ENCODE measurements at places on chromosomes 11 and 22.

DNA sequence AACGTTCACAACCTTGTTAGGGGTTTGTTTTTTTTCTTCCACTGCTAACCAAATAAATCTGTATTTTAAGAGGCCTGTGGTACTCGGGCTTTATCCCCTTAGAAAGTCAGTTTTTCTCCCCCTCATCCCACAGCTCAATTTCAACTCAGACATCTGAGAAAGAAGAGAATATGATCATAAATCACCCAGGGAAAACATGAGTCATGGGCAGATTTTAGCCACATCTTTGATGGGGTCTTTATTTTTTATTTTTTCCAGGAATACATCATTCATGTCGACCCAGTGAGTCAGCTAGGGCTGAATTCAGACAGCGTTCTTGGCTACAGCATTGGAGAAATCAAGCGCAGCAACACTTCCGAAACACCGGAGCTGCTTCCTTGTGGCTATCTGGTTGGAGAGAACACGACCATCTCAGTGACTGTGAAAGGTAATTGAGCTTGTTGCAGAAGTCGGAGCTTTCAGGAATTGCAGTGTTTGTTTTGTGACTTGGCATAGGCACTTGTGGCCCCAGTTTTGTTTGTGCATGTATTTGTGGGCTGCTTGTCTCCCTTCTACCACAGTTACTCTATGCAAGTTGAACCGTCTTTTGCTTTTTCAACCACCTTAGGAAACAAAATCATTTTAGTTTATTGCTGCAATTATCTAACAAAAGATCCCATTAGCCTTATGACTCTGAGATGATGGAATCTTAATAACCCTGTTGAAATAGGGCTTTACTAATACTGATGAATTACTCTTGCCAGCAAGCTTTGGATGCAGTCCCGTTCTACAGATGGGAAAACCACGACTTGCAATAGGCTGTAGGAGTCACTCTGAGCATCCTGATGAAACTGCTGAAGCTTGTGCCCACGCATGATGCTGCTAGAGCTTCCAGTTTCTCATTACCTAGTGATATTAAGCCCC lies 62.7 kb downstream of the DBX1 start:
- DNase-seq = no peak

DNA sequence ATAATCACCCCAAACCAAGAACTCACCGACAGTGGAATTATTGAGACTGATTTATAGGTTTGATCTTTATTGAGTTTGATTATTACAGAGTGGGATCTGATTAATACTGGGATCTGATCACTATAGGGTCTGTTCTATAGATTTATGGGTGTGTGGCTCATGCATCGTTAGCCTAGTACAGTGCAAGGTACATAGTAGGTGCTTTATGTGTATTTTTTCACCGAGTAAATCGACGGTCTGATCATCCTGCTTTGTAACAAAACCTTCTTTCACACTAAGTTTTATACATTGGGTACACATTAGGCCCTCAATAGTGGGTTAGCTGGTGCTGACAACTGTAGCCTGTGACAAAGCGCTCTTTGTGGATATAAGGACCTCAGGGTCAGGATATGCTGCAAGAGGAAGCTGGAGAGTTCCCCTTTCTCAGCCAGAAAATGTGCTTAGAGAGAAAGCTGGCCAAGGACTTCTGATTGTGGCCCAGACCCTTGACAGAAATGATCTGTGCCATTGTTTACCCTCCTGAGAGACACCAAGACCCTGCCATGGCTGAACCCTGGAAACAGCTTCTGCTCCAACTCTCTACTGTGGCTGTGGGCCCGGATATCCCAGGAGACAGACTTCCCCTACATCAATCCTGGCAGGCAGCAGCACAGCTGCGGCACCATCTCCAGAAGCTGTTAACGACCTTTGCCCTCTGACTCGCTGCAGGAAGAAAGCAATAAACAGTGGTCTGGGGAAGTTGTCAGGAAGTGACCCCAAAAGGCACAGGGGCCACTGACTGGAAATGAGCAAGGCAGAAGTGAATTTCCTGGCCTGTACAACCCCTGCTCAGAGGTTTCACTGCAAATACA lies 16.1 kb upstream of the TPP1 start:
- no peak for DNase-seq

GRCh38 chr11:32317643-32318042 lies 117.7 kb downstream of the WT1 start:
- no peak for DNase-seq

DNA sequence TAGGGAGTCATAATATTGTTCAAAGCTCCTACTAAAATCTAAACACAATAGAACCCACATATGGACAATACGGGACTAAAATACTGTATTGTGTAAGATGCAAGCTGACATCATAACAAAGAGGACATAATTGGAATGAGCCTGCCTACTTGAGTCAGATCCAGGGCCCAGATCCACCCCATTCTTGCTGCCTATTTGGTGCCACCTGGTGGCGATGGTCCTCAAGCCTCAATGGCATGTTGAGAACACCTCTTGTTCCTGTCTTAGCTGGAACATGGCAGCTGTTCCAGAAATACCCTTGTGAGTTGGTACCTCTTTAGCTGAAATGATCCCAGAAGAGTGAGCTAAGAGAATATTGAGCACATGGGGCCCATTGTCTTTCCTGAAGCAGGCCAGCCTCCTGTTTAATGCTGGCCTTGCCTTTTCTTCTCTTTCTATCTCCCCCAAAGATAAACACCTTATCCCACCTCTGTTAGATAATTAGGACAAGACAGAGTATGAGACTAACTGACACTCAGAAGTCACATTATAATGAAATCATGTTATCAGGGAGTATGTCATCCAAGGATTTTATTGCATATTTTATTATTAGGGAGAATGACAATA lies 680.9 kb upstream of the ANO5 start:
- no peak for DNase-seq

DNA sequence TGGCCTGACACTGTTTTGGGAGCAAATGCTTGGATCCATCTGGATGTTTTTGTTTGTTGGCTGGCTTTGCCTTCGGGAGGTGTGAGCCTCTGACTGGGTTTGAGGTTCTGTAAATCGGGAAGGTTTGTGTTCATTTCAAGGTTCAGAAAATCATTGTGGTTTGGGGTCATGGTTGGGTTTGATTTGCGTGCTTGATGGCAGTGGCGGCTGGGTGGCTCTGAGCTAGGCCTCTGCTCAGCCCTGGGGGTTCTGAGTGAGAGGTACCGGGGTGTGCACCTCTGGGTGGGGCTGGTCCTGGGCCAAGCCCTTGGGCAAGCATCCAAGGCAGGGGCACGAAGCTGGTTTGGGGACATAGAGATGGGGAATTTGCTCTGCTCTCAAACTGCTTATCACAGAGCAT lies 37.0 kb upstream of the ALX4 start:
- DNase-seq = no peak

- DNase-seq = no peak
These were observed at the start of gene NCR3LG1 for GRCh38 chr11:17351510-17352176. TSS of gene NCR3LG1 (plus strand) at chr11:17351800. CDS start at chr11:17351970, 170 bp downstream.

GRCh38 chr22:26477341-26477731 lies 6.2 kb downstream of the HPS4 start:
- no peak for DNase-seq

DNA sequence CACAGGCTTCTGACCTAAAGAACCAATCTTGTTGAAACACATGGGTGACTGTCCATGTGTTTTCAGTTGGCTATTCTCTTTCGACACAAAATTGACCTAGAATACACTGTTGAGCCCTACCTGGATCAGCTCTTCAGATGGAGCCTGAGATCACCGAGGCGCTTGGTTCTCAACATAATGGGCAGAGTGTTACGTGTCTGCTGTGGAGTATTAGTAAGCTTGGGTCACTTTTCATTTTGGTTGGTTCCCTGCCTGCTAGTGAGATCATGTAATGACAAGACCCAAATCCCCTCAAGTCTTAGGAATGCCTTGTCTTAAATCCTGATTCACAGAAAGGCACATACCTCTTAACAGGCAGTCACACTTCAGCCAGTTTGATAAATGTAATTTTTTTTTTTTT lies 8.7 kb downstream of the MED19 start:
- DNase-seq = no peak

DNA sequence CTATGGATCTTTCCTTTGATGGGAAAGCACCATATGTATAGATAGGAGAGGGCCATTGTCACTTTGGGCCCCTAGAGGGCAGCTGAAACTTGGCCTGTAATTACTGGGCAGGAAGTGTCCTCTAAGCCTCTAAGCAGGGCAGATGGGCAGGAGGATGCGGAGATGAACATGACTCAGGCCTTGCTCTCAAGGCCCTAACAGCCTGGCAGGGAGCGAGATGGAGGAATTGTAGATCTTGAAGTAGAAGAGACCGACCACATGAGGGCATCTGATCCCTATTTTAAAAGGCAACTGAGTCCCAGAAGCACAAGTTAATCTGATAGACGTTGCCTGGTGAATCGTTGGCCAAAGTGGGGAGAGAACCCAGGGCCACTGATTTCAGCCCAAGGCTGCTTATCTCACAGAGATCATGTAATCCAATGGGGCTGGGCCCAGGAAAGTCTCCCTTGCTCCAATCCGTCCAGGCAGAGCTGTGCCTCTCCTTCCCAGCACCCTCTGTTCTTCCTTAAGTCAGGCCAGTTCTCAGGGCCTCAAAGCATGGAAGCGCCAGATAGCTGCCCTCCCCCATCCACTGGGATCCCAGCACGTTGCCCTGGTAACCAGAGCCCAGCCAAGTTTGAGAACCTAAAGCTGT lies 2.5 kb upstream of the SEPTIN3 start:
- DNase-seq = no peak

GRCh38 chr11:74699615-74700396 lies 31.4 kb downstream of the CHRDL2 start:
- DNase-seq = no peak

DNA sequence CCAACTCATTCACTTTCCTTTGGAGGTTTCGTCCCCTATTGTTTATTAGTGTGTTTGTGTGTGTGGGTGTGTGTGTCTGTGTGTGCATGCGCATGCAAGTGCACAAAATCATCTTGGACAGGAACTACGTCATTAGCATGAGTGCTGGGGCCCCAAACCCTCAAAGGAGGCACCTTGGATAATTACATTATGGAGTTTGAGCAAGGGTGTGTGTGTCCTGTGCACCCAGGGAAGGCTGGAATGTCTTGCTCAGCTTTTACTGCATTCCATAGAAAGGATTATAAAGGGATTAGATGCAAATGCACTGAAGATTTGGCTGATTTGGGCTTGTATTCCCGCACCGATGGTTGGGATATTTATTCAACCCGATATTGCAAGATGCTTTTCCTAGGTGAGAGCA lies 203.4 kb upstream of the NAV2 start:
- no peak for DNase-seq

DNA sequence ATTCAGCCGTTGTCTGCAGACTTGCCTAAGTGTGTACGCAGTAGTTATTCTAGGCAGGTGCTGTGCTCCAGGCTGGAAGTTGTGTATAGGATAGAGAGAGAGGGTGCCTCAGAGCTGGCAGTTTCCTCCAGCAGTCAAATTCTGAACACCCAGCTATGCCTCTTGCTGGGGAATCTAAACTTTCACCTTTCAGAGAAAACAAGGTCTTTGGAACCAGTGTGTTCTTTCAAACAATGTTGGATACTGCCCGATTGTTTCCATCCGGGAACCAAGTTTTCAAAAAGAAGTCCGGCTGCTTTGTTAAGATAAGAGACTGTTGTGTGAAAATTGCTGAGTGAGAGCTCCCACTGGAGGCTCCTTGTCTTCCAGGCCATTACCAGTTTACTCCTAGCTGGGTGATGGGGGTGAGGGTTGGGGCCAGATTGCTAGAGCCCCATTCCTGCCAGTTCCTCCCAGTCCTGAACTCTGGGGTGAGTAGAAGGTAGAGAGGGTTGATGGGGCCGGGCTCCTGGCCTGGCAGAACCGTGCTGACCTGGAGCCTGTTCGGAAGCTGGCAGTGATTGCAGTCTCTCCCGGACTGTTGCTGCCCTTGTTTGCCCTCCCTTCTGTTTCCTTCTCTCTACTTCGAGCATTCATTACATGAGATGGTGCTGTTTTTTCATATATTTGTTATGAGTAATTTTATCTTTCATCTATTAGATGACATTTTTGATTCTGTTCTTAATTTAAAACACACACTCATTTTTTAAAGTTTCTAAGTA lies 150.2 kb downstream of the TEAD1 start:
- DNase-seq = no peak

DNA sequence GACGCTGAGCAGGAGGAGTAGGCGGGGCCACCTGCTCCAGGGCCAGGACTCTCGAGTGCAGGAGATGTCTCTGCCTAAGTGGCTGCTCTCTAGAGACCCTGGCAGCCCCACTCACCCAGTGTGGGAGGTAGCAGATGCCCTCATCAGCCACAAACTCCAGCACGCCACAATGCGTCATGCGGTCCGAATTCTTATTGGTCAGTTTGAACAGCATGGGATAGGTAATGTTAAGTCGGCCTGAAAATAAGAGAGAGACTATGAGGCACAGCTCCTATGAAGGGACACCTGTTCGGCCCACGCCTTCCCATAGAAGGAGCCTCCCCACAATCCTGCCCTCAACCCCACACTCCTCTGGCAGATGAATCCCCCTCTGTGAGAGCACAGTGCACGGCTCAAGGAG lies 7.4 kb downstream of the UFD1 start:
- no peak for DNase-seq

GRCh38 chr11:121104312-121104762 lies 3.3 kb downstream of the TECTA start:
- no peak for DNase-seq

DNA sequence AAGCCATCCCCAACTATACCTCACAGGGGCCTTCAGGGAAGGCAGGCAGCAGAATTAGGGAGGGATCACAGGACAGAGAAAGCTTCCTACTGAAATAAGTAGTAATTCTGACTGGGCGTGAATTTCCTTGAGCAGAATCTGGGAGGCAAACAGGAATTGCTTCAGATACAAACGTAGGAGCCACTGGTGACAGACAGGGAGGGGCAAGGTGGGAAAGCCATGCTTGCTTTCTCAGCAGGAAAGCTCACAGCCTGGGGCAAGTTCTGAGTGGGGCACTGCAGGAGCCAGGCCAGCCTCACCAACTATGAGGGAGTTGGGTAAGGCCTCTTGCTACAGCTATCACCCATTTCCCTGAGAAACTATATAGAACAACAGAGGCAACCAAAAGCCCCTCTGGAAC lies 43.6 kb downstream of the ARHGAP32 start:
- no peak for DNase-seq

- no peak for DNase-seq
These were observed 39.6 kb downstream of the LIF start for GRCh38 chr22:30206944-30207343.

DNA sequence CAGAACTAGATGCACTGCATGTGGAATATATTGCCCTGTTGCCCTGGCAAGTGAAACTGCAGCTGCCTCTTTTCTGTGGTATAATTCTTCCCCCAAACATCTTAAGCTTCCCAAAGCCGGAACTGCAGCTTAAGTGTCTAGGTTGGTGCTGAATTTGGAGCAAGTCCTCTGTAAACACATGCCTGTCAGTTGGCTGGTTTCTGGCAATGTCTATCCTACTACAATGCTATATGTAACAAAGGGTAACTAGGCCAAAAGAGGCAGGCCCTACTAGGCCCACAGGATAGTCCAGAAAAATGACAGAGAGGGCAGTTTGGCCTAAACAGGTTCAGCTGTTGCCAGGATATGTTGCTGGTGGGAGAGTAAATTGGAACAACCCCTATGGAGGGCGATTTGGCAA lies 27.9 kb downstream of the ASCC2 start:
- no peak for DNase-seq
